ENCODE measurements at places on chromosomes 7 and 10.

DNA sequence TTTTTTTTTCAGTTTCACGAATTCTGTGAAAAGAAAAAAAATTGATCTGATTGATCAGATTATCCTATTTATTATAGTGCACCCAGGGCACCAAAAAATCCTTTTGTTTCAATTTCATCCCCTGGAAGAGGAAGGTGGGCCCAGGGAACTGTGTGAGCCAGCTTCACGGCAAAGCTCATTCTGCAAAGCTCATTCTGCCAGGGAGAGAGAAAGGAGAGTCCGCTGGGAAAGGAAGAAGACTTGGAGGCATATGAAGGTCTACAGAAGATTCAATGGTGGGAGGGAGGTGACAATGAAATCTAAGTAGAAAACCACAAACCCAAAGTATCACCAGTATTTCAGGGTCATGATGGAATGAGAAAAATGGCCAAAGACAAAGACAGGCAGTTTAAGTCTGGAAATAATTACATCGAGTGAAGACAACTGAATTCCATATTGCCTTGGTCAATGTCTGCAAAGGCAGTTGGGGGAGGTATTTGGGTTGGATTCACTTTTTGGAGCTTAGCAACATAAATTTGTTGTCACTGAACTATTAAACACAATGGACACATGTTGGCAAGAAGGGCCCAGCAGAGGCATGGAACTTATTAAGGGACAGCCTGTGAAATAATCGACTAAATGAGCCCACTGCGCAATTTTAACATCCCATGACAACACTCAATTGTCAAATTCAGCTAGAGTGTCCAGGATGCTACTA, 587.8 kb upstream of the MKI67 start:
- no peak for DNase-seq

GRCh38 chr10:32049113-32049512, 7.1 kb downstream of the KIF5B start:
- DNase-seq, result no peak

DNA sequence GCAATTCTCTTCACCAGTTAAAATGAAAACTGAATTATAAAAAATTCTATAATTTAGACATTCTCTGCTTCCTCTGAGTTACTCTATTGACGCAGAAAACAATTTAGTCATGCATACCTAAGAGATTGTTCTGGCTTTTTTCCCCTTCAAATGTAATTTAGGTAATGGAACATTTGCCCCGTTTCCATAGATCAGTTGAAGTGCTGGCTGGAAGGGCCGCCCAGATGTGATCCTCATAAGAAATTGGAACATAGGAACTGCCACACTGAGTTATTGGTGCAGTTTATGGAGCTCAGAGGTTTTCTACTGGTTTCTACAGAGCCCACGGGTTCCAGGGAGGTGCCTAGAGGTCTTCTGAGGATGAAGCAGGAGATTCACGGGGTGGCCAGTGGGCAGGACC, 581.7 kb downstream of the SDK1 start:
- no peak for DNase-seq

DNA sequence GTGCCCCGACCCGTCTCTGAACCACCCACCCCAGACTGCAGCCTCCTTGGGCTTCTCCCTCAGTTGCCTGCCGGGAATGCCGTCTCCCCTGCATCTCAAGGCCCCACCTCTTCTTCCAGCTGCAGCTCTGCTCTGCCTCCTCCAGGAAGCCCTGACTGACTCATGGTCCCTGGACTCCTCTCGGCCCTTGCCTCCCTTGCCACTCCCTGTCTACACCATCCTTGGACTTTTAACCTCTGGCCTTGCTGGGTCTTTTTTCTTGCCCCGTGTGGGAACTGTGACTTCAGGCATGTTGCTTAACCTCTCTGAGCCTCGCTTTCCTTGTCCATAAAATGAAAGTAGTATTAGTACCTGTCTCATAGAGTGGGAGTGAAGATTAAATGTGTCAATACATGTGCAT, 56.3 kb downstream of the C10orf105 start:
- DNase-seq, result no peak

GRCh38 chr10:2469802-2470201, 597.5 kb upstream of the PFKP start:
- no peak for DNase-seq

Measured in fibroblast of the conjunctiva (primary cell).